NCI-H510A (cell line): ENCODE measurements at places on chromosomes 16 and 17.

- no peak for DNase-seq
Measured at GRCh38 chr17:72654706-72655105, 437.8 kb downstream of the SLC39A11 start.

DNA sequence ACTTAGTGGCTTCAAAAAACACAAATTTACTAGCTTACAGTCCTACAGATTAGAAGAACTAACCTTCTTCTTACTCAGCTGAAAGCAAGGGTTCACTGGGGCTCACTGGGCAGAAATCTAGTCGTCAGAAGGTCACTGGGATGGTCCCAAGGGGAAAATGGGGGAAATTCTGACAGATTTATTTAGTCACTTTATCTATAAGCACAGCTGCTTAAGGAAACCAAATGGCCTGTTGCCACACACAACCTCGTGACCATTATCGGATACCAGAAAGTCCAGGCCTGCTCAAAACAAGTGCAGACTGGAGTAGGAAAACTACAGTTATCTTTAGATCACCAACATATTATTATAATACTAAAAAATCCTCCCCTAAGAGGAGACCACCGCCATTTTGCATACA lies 374.6 kb upstream of the ASIC2 start:
- DNase-seq, result no peak

GRCh38 chr17:34851961-34852540 lies 109.2 kb downstream of the CCT6B start:
- DNase-seq, result no peak

GRCh38 chr16:89322321-89323119 lies 105.0 kb downstream of the ZNF778 start:
- peak; percentile 65 for DNase-seq

GRCh38 chr16:54431041-54431996 lies 144.7 kb upstream of the IRX3 start:
- DNase-seq, result no peak

DNA sequence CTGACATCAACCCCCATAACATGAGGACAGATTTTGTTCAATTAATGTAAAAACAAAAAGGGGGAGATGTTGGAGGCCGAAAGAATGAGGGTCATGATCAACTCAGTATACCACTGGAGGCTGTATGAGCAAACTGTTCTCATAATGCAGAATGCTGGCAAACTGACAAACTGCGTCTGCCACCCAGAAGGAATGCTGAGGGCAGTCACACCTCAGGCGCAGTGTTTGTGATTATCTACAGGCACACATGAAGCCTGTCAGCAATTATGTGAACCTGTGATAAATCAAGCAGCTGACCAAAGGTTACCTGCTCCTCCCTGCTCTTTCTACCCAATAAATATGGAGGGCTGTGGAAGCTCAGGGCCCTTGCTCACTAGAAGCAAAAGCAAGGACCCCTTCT lies 27.3 kb downstream of the CD300LG start:
- DNase-seq, result no peak

DNA sequence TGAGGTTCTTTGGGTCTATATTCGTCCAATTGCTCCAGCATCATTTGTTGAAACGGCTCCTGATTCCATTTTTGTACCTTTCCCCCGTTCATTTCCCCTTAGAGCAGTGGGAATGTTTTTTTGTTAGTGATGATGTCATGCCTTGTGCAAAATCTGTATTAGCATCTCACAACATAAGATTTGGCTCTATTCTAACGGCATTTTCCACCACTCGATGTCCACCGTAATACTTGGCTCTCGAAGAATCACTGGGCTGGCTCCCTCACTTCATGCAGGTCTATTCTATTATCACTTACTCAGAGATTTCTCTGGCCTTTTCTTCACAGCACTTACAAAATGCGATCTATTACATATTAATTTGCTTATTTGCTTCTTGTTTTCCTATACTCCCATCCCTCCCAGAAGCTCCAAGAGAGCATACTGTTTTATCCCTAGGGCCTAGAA lies 571 bp upstream of the NME1 start:
- no peak for DNase-seq

- no peak for DNase-seq
Measured at GRCh38 chr16:28038409-28038808, 25.1 kb downstream of the GSG1L start.

DNA sequence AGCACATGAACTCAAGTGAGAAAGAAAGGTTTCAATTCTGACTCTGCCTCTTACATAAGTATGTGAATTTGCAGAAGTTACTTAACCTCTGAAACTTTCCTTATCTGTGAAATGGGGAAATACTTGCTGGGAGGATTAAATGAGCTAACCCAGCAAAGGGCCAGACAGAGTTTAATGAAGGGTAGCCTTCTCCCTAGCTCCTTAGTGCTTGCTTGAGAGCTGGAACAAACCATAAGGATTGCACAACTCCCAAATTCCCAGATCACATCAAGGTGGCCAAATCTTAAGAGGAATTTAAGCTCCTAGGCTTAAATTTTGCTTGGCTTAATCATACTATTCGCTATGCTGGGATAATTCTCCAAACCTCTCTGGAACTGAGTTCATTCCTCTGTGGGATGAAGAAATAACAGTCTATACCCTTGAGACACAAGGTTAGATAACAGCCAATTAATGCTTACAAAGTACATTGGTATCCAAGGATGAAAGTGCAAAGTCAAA lies 11.8 kb upstream of the WSB1 start:
- no peak for DNase-seq

GRCh38 chr17:47315451-47316266 lies 8.1 kb upstream of the EFCAB13 start:
- no peak for DNase-seq

DNA sequence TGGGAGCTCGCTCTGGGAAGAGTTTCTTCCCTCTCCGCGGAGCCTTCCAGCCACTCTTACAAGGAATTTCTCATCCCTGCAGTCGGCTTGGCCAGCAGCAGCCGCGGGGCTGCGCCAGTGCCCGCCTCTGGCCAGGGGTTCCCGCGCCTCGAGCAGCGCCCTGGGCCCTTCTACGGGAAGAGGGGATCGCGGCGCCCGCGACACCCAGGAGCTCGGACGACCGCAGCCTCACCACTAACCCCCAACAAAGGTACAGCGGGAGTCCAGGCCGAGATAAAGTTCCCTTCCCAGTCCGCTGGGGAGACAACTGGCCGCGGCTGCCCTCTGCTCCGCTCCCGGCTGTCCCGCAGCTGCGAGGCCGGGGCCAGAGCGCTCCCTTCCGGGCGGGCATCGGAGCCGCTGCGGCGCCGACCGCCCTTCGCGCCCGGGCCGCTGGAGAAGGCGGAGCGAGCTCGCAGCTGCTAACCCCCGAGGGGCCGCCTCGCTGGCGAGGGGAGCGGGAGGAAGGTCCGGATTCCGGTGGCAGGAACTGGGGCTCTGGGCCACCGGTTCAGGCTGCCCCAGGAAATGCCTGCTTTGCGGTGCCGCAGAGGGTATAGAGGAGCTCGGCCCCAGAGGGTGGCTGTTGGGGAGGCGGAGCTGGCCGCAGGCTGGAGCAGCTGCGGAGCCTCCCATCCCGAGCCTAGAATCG lies 3.6 kb upstream of the HS3ST3B1 start:
- DNase-seq, result no peak

GRCh38 chr16:11706180-11706742 lies 36.4 kb downstream of the TXNDC11 start:
- DNase-seq, result no peak

- DNase-seq, result no peak
Measured at GRCh38 chr17:57572062-57572461, 173.0 kb downstream of the CCDC182 start.

GRCh38 chr17:28698253-28698941 lies 13.3 kb downstream of the PROCA1 start:
- no peak for DNase-seq

GRCh38 chr16:88673716-88674379 lies 11.0 kb upstream of the MVD start:
- DNase-seq, result no peak

GRCh38 chr17:10870336-10871050 lies 32.6 kb upstream of the PIRT start:
- DNase-seq, result no peak

DNA sequence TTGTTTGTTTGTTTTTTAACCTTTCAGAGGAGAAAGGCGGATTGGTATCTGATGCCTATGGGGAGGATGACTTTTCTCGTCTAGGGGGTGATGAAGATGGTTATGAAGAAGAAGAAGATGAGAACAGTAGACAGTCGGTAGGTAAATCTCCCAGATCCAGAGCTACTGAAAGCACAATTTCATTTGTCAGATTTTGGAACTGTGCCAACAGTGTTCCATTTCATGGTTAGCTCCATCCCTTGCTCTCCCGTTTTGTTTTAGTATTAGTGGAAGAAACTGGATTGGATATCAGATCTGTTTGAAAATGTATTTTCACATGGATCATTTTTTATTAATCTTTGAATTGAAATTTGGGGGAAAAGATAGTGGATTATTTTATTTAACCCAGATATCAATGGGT lies 1.4 kb downstream of the SAP30BP start:
- DNase-seq, result no peak

GRCh38 chr17:82709024-82709675 lies 7.4 kb upstream of the FN3KRP start:
- DNase-seq, result no peak

- no peak for DNase-seq
Measured at GRCh38 chr16:47976636-47977210, 179.1 kb downstream of the ABCC12 start.

GRCh38 chr17:59154721-59155438 lies at the start of gene SKA2:
TSS of gene SKA2 (minus strand) at chr17:59155186. CDS start at chr17:59155163, 23 bp downstream.
- peak; percentile 100 for DNase-seq

- DNase-seq, result no peak
Measured at GRCh38 chr16:49443576-49443975, 70.0 kb downstream of the C16orf78 start.

DNA sequence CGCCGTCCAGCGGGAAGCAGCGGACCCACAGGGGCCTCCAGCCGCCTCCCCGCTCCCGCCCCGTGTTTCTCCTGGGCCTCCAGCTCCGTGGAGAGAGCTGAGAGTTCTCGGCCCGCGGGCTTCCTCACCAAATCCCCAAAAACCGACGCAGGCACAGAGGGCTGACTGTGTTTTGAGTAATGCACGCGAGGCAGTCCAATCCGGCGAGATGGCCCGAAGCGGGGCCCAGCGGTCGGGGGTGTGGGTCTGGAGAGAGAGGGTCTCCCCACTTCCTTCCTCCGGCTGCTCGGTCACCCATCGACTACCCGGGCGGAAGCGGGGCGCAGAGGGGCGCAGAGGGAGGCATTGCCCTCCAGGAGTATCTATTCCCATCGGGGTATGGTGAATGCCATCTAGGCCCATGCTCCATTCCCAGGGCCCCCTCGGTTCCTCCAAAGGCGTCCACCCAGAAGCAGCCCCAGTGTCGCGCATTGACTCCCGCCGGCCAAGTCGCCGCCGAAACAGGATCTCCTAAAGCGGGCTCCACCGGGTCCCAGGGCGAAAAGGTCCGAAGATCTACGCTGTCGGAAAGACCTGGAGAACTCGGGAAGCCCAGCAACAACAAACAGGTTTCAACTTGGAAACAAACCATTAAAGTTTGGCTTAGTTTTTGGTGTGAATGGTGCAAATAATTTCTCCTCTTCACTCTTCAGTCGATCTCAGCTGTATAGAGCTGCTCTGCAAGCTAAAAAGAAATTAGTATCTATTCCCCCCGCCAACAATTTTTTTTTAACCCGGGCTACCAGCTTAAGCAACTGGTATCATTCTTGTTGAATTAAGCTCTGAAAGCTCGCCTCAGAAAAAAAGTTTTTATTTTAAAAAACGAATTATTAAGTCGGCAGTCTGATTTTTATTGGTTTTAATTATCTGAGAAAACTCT lies 19.2 kb upstream of the HOXB13 start:
- no peak for DNase-seq

DNA sequence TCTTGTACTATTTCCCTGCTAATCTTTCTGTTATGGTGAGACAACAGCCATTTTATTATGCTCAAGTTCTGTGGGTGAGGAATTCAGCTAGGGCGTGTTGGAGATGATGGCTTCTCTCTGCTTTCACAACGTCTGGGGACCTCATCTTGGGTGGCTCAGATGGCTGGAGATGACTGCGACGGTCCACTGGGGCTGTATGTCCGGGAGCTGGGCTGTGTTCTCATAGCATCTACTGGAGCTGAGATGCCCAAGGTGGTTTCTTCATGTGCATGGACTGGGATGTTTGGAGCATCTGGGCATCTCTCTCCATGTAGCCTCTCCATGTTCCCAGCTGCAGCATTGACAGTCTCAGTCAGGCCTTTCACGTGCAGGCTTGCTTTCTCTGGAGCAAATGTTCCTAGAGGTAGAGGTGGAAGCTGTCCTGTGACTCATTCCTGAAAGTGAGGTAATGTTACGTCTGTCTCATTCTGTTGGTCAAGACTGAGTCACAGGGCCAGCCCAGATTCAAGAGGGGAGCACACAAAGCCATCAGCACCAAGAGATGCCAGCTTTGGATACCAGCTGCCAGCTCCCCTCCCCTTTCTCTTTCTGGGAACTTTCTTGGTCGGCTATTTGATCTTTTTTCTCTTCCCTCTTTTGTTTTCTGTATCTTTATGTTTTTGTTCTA lies 96.2 kb downstream of the RAP1GAP2 start:
- peak; percentile 25 for DNase-seq

GRCh38 chr16:19338335-19338734 lies 52.8 kb downstream of the CLEC19A start:
- DNase-seq, result no peak

- DNase-seq, result peak; percentile 74
Measured at GRCh38 chr17:7716901-7717755, at the start of gene DNAH2. TSS of gene DNAH2 (plus strand) at chr17:7717744. CDS start at chr17:7719735, 1,991 bp downstream.

GRCh38 chr17:16513873-16514272 lies 21.9 kb upstream of the LRRC75A start:
- no peak for DNase-seq

DNA sequence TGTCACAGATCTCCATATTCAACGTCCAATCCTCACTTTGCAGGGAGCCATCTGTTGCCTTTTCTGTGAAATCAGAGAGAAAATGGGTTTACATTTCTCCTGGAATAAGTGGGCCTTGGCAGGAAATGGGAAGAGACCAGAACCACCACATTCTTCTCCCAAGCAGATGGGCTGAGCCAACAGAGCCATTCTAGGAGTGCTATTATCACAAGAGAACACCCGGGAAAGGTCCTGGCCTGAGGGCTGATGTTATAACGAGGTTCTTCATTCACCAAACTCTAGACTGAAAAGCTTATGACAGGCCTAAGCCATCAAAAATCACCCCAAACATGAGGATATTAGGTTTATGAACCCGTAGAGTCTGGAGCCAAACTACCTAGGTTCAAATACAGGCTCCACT lies 64.7 kb downstream of the TOM1L2 start:
- no peak for DNase-seq

- DNase-seq, result peak; percentile 16
Measured at GRCh38 chr17:65987988-65988387, 203.9 kb downstream of the CEP112 start.

GRCh38 chr16:69443927-69444631 lies 19.7 kb downstream of the CYB5B start:
- DNase-seq, result no peak

DNA sequence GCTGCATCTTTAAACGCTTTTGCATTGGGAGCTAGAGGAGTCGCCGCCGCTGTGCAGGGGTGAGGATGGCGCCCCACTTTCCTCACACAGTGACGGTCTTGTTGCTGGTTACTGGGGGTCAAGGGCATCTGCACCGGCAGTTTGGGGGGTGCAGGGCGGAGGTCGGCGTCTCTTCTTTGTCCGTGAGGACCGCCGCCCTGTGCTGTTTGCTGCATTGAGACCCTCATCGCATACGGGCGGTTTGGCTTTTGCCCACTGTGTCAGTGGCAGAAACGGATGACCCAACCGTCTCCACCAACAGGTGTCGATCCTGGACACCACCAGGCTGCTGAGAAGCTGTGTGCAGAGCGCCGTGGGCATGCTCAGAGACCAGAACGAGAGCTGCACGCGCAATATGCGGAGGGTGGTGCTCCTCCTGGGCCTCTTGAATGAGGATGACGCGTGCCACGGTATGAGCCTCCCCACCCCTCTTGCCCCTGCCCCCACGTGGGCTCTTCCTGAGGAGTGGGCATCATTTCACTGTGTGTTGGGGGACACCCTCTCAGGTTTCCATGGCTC lies 61.2 kb upstream of the ENDOV start:
- DNase-seq, result no peak
